ENCODE measurements at places on chromosomes 4 and X.

DNA sequence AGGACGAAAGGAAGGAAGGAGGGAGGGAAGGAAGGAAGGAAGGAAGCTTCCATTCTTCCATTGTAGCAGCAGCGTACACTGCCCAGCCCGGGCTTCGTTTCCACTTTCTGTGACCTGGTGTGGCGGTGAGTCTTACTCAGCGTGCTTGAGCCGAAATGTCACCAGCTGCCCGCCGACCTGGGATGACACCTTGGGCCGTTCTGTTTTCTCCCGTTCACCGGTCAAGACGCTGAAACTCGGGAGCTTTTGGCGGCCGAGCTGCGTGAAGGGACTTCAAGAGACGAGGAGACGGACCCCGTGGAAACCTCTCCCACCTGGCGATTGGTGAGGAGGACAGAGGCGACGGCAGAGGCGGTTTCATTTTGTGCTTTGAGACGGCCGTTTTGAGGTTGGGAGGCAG lies 47.1 kb upstream of the PPP2R3B start:
- DNase-seq = no peak

- no peak for DNase-seq
Observed at GRCh38 chr4:10403633-10404445, 53.4 kb downstream of the ZNF518B start.

- DNase-seq = no peak
Observed at GRCh38 chr4:68615699-68616422, 39.7 kb upstream of the UGT2B17 start.

DNA sequence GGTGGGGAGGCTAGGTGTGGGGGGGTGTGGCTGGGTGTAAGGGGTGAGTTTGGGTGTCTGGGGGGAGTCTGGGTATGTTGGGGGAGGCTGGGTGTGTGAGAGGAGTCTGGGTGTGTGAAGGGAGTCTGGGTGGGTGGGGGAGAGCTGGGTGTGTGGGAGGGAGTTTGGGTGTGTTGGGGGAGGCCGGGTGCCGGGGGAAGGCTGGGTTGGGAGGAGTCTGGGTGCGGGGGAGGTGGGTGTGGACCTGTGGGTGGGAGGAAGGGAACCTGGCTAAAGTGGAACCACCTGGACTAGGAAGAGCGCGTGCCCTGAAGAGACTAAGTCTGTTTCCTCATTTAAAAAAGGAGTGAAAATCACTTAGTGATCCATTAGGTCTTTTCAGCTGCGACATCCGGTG lies 18.3 kb downstream of the SPON2 start:
- DNase-seq = no peak

- no peak for DNase-seq
Observed at GRCh38 chr4:6772223-6772928, 10.2 kb upstream of the KIAA0232 start.

DNA sequence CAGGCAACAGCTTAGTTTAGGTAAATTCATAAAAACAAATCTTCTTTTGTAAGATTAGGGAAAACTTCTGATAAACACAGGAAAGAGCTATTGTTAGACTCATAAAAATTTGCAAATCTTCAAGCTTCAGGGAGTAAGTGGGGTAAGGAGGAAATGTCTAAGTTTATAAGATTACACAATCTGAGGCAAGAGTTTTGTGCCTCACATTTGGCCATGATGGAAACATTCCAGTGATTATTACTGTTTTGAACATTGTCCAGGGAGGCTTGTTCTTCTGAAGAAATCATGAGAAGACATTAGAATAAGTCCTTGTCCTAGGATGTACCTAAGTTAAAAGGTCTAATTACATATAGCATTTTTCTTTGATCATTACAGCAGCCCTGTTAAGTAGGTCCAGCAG lies 72.8 kb downstream of the MAOB start:
- no peak for DNase-seq

DNA sequence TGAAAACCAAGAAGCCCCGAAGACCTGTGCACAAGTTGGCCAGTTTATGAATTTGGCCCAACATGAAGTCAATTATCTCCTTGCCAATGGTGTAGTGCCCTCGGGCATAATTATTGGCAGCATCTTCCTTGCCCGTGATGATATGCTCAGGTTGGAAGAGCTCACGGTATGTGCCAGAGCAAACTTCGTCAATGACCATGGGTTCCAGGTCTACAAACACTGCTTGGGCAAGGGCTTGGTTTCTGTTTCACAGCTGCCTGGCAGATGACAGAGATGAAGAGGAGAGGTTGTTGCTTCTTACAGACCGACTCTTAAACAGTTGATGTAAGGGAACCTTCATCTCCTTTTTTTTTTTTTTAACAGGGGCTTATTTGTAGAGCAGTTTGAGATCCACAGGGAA lies 135.6 kb upstream of the PLS3 start:
- no peak for DNase-seq

DNA sequence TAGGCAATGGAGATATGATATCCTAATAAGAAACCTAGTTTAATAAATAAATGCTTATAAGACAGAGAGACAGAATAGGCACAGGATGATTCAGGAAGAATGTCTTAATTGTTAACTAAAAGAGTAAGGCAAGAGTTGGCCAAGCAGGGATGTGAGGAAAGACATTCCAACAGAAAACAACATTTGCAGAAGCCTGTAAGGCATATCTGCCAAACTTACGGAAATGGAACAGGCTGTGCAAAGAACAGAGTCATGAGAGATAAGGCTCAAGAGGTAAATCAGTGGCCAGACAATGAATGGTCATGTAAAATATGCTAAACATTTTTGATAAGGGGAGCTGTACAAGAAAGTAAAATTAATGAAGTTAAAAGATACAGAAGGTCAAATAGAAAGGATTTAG lies 134.9 kb downstream of the KCTD8 start:
- no peak for DNase-seq

- DNase-seq = no peak
Observed at GRCh38 chr4:25209702-25210101, 24.1 kb upstream of the PI4K2B start.

- no peak for DNase-seq
Observed at GRCh38 chr4:73452953-73453700, 17.1 kb downstream of the AFP start.

- DNase-seq = no peak
Observed at GRCh38 chr4:144703494-144703893, 57.5 kb downstream of the HHIP start.

- no peak for DNase-seq
Observed at GRCh38 chr4:139540632-139541031, 15.4 kb downstream of the SETD7 start.

DNA sequence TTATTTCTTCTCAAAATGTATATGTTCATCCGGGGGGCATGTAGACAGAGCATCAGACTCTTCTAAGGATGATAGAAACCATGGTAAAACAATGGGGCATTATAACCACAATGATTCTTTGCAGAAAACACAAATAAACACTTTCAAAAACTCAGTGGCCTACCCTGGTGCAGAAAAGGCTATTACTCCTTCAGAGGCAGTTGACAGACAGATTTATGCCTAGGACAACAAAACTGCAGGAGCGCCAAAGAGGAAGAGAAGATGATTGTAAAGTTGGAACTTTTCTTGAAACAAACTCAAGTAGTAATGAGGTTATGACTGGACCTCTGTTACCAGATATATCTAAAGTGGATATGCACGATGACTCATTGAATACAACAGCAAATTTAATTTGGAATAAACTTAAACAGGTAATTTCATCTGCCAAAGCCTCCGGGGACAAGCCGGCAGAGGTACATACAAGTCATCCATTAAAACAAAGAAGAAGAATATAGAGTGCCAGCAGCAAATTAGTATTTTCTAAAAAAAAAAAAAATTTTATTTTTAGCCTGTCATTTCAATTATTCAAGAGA lies 1068.4 kb upstream of the INTU start:
- no peak for DNase-seq

GRCh38 chr4:40262077-40262528 lies 65.3 kb downstream of the RHOH start:
- DNase-seq = no peak

GRCh38 chr4:15771216-15772058 lies 6.7 kb upstream of the CD38 start:
- DNase-seq = peak; percentile 54

GRCh38 chr4:128590773-128591172 lies 218.7 kb upstream of the JADE1 start:
- DNase-seq = no peak

DNA sequence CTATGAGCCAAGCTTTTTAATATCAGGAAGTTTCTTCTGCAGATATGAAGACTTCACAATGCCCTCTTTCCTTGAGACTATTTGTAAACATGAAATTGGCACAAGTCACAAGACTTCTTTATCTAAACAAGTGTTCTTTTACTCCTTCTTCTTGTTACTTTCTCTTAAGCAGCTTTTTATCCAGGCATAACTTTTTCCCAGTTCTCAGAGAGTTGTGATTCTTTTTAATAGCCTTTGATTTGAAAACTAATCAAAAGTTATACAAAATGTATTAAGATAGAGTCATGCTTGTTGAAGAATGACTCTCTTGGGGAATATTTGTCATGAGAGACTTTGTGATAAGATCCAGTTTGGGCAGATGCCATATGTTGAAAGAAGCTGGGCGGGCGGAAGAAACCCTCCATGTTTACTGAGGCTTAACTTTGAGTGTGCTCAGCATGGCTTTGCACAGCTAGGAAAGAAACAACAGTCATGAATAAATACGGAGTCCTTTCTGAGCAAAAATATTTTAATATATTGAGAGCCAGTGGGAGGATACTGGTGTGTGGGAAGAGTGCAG lies 39.3 kb downstream of the SYTL5 start:
- no peak for DNase-seq

DNA sequence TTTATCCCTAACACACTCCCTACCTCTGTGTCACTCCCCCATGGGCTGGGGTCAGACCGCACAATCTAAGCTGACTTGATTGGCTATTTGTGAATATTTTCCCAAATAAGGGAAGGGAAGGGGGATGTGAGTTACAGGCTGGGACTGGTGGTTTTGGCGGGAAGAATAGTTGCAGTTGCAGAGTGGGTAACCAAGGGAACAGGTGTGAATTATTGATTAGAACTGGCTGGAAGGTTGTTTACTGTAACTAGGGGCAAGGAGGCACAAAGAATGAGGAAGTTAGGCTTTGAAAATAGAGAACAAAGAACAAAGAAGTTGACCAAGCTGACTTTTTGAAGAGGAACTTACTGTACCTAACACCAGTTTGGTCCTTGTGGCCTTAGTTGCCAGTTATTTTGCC lies 88.0 kb upstream of the XAGE2 start:
- DNase-seq = no peak

DNA sequence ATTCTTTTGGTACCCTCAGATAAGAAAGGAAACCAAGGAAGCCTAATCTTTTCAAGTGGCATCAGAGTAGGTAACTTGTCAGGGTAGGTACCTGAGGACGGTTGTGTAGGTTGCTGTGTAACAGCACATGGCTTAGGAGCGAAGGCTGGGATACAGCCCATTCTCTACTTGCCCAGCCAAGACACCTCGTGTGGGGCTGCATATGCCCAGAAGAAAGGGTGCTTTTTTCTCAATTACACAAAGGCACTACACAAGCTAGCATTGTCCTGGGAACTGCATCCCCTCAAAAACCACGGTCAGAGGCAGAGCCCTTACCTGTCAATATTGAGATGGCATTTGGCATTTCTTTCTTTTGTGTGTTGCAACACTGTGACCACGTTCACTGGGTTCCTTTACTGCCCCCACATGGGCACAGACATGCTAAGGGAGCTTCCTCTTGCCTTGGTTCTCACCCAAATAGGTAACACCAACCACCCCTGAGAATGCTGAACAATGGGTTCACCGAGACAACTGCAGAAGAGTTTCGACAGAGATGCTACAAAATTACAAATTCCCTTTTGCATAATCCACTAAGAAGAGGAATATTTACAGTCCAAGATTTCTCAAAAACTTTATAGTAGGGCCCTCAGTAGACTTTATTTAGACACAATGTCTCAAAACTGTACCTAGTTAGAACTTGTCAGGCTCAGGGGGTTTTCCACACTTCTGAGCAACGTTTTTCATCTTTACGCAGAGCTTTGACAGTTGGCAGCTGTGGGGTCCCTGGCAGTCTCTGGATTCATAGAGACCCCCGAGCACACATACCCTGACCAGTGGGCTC lies 35.8 kb upstream of the TNIP3 start:
- DNase-seq = no peak

DNA sequence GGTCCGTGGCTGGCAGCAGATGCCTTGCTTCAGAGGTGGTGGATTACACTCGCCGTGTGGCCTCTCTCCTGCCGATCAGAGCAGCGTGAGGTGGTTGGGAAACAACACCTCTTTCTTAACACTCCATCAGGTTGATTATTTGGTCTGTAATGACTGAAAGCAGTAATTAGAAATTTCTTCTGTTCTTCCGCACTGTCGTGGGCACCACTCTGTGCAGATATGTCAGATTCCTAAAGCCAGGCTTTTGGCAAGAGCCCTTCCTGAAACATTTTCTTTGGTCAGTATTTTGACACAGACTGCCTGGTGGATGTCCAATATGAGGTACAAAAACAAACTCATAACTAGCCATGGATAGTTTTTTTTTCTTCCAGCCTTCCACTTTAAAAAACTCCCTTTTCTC lies 100.9 kb downstream of the FNIP2 start:
- DNase-seq = no peak

- DNase-seq = no peak
Observed at GRCh38 chr4:94409962-94410361, 41.8 kb upstream of the PDLIM5 start.

GRCh38 chrX:47650164-47651042 lies at the start of gene ELK1:
TSS of gene ELK1 (minus strand) at chrX:47650563. CDS start at chrX:47641441, 9,122 bp downstream.
- peak; percentile 91 for DNase-seq

GRCh38 chr4:27524224-27524623 lies 663.6 kb downstream of the STIM2 start:
- DNase-seq = no peak

DNA sequence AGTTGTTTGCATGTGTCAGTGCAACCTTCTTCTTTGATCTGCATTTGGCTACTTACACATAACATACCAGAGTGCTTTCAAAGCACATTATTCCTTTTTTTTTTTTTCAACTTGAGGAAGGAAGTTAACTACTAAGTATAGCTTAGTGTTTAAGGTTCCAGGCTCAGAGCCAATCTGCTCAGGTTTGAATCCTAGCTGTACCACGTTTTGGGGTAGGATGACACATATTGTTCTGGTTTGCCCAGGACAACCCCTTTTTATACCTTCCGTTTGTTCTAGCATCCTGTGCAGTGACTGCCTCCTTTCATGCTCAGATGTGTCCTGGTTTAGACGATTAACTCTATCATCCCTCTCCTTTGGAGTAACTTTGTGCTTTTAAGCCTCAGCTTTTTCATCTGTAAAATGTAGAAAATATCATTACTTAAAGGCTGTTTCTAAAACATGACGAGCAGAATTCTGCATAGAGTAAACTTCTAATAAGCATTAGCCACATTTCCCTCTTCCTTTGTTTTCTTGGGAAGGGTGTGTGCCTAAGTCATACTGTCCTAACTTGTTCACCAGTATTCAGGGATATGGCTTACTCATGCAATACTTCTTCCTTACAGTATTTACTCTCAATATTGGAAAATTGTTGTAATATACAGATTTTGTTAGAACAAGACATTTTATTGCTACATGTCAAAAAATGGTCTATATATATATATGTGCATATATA lies 281.3 kb downstream of the C4orf33 start:
- DNase-seq = no peak

DNA sequence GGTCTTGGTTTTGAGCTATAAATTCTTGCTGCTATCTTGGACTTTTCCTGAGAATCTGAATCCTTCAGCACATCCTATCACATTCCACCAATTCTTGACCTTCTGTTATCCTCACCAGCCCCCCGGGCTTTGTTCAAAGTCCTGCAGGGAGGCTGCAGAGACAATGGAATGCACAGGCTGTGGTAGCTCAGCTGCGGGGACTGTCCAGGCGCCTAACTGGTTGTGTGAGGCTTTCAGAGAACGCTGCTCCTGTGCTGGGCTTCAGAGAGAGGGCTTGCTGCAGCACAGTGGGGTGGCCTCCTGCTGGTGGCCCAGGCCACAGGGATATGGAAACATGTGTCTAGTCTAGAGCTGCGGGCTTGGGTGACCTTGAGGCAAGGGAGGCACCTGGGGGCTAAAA lies 196.3 kb upstream of the GATB start:
- DNase-seq = no peak
